CD4-positive, alpha-beta T cell treated with Interleukin-21 for 1 hour (primary cell): ENCODE measurements at places on chromosomes 12 and 14.
A peak's percentile ranks its signal among the peaks of the same experiment; 100 is the strongest.

DNA sequence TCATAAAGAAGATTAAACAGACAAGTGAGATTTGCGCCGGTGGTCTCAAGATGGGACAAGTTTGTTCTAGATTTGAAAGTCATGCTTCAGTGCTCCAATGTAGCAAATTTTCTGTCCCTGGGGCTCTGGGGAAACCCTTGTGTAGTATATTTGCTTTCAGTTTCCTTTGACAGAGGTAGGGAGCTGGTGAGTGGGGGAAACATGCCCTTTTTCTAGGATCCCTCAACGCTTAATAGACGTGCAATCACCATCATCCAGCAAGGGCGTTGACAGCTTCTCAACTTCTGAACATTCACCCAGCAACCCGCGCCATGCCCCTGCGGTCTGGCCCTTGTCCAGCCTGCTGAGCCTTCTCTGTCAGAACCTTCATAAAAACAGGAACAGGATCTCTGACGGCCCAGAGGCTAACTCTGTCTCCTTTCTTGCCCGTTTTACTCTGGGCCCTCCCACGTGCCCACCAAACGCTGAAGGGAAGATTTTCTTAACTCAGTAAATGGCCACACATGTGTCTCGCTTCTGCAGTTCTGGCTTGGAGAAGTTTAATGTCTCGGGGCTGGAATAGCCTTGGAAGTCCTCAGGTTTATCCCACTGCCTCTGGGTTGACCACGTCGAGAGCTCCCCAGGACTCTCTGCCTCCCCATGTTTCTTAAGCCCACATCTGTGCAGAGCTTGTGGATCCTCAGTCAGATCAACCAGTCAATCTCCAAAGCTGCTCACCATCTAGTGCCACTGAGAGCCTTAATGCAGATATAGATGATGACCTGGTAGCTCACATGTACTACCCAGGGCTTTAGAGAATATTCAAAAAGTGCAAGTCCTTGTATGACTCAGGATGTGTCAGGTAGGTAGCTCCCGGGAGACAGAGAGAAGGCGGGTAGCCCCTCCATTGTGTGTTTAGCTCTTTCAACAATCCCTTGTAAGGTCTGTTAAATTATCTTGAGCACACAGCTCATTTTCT, 58.1 kb upstream of the CCND2 start:
- DNase-seq: peak; percentile 54

GRCh38 chr14:103023881-103024473, 33.4 kb downstream of the CDC42BPB start:
- DNase-seq: no peak

- no peak for DNase-seq
Observed at GRCh38 chr12:31591380-31591901, 505 bp upstream of the DENND5B start.

- peak; percentile 39 for DNase-seq
Observed at GRCh38 chr14:50520947-50521815, 11.2 kb downstream of the MAP4K5 start.

DNA sequence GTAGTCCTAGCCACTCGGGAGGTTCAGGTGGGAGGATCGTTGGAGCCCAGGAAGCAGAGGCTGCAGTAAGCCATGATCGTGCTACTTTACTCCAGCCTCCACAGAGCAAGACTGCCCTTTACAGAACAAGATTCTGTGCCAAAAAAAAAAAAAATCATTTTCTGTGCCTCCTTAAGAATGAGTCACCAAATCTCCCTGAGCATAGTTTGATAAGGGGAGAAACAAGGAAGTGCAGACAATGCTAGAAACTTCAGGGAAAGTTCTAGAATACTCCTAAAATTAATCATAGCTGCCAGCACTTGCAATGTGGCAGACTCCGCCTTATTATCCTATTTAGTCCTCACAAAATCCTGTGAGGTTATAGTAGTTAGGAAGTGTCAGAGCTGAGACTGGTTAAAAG, 74.5 kb downstream of the KCNK10 start:
- no peak for DNase-seq

GRCh38 chr14:89000007-89000942, 175.8 kb downstream of the TTC8 start:
- no peak for DNase-seq

- DNase-seq: no peak
Observed at GRCh38 chr12:129383956-129384355, 519.9 kb downstream of the TMEM132D start.

- no peak for DNase-seq
Observed at GRCh38 chr14:71492346-71492745, 439.9 kb upstream of the RGS6 start.

- no peak for DNase-seq
Observed at GRCh38 chr12:105294886-105295479, 35.5 kb upstream of the C12orf75 start.

DNA sequence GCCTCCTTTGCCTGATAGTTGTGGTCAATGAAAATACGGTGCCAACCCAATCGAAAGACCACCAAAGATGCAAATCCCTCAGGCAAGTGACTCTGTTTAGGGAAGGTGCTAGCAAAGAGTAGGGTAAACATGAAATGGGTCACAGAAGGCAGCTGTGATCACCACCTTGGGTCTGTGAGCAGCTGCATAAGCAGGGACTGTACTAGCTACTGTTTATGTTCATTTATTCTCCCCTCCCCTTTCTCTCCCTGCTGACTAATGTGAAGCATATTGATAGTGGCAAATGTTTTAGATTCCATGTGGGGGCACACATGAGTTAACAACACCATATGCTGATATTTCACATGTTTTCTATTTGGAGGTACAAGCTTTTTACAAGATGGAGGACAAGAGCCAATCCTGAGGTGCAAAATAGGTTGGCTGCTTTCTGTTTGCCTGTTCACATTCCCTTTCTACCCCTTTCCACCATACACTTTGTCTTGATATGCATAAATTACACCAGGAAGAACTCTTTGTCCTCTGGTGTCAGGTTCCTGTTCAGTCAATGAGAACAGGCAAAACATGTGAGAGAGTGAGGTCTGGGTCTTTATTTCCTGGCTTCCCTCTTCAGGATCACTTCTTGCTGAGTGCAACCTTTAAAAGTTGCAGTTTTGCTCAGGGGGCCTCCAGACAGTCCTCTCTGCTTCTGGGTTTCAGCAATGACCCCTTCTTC, 71.1 kb downstream of the AVPR1A start:
- DNase-seq: no peak

DNA sequence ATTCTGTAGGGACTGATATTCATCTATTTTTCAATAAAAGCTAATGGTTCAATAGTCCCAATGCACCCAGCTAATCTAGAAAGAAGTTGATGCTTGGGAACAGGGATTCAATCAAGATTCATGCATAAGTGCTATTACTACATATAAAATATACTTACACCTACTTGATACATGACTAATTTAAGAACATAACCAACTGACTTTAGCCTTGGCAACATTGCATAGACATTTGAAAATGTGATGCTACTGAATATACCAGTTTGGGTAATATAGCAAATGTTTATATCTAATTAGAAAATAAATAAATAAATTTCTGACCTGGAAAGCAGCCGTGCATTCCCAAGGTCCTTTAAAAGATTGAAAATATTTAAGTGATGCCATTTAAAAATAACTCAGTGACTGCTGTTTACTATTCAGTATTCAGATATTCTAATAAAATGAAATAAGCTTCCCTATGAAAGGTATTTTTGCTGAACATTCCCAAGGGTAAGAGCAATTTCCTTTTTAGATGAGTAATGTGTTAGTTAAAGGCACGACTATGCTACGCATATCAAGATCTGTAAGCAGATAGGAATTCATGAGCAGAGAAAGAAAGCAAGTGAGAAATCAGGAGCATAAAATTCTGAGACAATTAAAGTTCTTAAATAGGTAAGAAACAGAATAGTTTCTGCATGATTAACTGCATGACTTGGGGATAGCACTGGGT, 160.6 kb upstream of the SYT1 start:
- DNase-seq: no peak

DNA sequence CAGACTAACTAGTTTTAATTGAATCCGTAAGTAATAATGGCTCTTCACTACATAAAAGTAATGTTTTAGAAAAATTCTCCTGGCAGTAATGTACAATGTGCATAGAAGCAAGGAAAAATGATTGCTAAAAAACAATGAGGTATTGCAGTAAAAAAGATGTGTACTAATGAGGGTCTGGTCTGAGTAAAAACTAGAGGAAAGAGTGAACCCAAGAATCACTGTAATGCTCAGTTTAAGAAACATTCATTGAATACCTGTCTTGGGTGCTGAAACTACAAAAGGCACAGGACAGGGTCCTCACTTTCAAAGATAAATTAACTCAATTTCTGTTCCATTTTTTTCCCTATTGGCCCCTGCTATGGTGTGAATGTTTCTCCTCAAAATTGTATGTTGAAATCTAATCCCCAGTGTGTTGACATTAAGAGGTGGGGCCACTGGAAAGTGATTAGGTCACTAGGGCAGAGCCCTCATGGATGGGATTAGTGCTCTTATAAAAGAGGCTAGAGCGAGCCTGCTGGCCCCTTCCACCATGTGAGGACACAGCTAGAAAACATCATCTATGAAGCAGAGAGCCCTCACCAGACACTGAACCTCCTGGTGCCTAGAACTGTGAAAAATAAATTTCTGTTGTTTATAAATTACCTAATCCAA, 51.6 kb downstream of the RPS6KA5 start:
- DNase-seq: no peak

DNA sequence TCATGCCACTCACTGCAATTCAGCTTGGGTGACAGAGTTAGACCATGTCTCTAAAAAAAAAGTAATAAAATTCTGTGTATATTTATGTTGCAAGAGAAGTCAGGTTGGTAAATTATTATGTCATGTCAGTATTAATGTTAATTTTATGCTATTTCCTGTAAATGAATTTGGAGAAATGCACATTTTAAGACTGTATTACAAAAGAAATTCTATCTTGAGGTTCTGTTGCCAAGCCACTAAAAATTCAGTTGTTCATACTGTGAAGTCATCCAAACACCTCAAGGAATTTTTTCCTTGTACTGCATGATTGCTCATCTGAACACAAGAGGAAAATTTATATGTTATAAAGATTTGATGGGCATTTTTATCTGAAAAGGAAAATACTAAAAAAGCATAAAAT, 23.3 kb upstream of the HMGA2 start:
- no peak for DNase-seq

- DNase-seq: peak; percentile 79
Observed at GRCh38 chr14:75230140-75230792, 48.4 kb upstream of the FOS start.

GRCh38 chr12:123474485-123475245, 16.7 kb downstream of the SNRNP35 start:
- peak; percentile 36 for DNase-seq

DNA sequence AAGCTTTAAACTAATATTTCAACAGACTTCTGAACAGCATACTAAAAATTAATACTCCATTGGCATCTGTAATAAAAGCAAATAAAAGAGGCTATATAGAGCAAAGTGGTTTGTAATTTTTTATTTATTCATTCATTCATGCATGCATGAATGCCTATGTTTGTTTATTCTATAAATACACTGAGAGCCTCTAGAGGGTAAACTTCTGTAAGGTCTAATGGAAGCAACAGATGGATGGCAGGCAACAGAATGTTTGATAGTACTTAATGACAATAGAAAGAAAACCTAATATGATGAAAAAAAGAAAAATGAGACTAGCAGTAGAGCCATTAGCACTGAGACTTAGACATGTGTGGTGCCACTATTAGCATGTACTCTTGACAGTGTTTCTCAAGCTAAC, 253.1 kb downstream of the CCDC91 start:
- DNase-seq: no peak

- DNase-seq: no peak
Observed at GRCh38 chr12:74906224-74906623, 303.4 kb downstream of the KCNC2 start.

DNA sequence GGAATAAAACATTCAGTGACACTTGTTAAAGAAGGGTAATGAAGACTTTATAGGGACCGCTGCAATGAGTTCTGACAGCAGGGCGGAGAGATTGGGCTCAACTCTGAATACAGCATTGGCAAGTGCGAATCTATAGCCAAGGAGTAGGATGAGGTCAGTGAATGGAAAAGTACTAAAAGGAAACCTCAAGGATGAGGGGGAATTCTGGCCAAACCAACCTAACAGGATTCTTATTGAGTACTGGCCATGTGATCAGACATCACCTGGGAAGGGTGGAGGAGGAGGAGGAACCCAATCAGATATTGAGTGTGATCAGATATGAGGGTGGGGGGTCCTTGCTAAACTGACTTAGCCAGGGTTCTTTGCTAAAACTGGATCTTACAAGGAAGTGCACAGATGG, 31.0 kb downstream of the DRAM1 start:
- no peak for DNase-seq

- no peak for DNase-seq
Observed at GRCh38 chr14:51668870-51669269, 17.2 kb downstream of the FRMD6 start.

GRCh38 chr12:118119449-118119879, 15.7 kb upstream of the VSIG10 start:
- DNase-seq: no peak

GRCh38 chr14:75442642-75443041, 14.8 kb downstream of the JDP2 start:
- DNase-seq: no peak

DNA sequence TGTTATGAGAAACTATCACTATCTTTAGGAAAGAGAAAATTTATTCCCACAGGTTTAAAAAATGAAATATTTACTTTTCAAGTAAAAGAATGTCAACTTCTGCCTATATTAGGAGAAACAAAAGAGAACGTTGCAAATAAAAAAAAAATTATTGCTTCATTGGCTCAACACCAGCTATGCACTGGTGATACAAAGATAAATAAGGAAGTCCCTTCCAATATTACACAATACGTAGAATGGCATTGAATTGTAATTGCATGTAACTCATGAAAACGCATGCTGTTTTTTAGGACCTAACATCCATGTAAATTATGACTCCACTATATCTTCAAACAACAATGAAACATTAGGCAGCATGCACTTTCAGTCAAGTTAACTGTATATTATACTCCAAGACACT, 56.4 kb upstream of the RERGL start:
- peak; percentile 6 for DNase-seq

DNA sequence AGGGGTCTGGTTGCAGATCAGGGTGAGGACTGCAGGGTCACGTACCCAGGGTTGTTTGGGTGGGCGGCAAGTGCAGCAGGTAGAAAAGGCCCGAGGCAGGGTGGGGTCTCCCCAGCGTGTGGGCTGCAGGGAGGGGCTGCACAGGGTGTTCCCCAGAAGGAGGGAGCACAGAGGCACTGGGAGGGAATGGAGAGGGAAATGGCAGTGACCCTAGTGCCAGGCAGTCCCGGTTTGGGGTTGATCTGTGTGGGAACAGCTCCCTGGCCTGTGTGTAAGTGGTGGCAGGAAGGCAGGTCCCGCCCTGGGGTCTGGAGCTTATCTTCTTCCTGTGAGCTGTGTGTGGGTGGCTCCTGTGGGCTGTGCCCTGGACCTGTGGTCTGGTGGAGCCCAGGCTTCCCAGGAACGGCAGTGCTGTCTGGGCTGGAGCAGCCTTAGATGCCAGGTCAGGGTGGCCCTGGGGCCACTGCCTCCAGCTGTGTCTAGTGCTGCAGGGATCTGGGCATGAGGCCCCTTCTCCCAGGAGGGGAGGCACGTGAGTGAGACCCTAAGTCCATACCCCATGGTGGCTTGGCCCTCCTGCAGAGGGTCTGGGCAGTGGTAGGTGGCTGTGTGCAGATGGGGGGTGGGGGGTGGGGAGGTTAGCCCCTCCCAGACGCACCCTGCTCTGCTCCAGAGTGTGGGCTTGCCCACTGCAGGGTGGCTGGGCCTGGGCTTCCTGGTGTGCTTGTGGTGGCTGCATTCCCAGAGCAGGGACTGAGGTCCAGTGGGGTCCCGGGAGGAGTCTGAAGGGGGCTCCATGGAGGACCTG, 363.5 kb downstream of the TMEM121 start:
- no peak for DNase-seq

GRCh38 chr12:128789356-128789929, 34.3 kb downstream of the SLC15A4 start:
- no peak for DNase-seq
